Osteocyte (in vitro differentiated cells): ENCODE measurements at places on chromosomes 16 and 17.
A peak's percentile ranks its signal among the peaks of the same experiment; 100 is the strongest.

- DNase-seq, result no peak
Observed at GRCh38 chr16:73412416-73412815, 364.5 kb upstream of the ZFHX3 start.

GRCh38 chr17:76268015-76268749 is 3.0 kb downstream of the UBALD2 start:
- DNase-seq, result no peak

DNA sequence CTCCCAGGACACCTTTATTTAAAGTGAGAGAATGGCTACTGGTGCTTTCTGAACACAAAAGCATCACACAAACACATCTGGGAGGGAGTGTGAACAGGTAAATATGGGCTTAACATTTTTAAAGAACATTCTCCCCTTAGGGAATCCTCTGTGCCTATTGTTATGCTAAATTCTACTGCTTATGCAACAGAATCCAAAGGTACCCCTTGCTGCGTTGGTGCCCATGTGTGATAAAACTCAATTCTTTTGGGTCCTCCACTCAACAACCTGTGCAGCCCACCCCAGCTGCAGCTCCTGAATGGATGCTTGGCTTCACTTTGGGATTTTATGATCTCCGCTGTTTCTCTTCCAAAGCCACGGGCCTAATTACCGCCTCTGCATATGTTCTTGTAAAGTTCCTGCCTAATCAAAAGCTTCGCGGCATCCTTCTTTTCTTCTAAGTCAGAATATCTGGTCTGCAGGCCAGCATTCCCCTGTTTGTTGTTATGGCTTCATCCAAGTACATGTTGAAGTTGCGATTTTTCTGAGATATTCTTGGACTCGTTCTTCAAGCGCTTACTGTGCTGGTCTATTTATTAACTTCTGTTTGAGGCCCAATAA is 23.9 kb downstream of the RHBDL3 start:
- DNase-seq, result no peak

GRCh38 chr16:3058139-3059030 is 7.1 kb upstream of the IL32 start:
- no peak for DNase-seq

- DNase-seq, result no peak
Observed at GRCh38 chr17:55648086-55648485, 74.6 kb downstream of the TMEM100 start.

DNA sequence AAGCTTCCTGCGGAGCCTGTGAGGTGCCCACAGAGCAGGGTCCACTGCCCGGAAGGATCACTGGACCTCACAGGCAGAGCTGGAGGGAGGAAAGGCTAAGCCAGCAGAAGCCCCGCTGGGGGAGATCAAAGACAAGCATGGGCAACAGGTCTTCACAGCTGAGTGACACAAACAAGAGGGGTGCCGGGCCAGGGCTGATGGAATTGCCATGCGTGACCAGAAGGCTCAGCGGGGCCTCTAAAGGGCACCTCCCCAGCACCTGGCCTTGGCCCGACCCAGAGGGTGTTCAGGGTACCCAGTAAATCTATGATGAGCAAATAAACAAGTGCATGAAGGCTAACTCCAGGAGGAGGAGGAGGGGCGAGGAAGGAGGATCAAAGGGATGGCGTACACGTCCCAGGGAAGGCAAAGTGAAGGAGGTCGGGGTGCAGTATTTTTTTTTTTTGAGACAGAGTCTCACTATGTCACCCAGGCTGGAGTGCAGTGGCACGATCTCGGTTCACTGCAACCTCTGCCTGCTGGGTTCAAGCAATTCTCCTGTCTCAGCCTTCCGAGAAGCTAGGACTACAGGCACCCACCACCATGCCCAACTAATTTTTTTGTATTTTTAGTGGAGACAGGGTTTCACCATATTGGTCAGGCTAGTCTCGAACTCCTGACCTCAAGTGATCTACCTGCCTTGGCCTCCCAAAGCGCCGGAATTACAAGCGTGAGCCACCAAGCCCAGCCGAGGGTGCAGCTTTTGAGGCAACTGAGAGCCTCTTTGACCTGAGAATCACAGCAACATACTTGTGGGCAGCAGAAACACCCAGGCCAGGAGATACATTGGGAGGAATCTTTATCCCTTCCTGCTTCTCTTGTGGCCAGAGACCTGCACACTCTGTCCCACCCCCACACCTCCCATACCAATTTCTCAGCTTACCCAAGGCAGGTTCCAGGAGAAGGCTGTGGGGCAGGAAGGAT is 16.1 kb upstream of the EXOC7 start:
- no peak for DNase-seq

- no peak for DNase-seq
Observed at GRCh38 chr16:76201385-76201784, 75.8 kb upstream of the CNTNAP4 start.

DNA sequence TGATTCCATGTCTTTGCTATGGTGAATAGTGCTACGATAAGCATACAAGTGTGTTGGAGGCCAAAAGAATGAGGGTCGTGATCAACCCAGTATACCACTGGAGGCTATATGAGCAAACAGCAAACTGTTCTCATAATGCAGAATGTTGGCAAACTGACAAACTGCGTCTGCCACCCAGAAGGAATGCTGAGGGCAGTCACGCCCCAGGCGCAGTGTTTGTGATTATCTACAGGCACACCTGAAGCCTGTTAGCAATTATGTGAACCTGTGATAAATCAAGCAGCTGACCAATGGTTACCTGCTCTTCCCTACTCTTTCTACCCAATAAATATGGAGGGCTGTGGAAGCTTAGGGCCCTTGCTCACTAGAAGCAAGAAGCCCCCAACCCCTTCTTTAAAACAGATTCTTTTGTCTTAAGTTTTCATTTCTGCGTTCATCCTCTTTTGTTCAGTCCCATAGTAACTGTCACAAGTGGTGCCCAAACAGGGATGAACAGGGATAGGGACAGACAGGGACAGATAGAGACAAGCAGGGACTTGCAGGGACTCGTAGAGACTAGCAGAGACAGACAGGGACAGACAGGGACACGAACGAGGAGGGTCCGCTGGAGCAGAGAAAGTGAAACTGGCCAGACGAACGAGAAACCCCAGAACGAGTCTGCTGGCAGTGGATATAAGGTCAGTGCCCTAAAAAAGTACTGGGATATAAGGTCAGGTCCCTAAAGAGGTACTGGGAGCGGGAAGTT is 25.1 kb downstream of the CD300LG start:
- no peak for DNase-seq

- DNase-seq, result no peak
Observed at GRCh38 chr16:74892574-74893461, 92.1 kb downstream of the WDR59 start.

- DNase-seq, result no peak
Observed at GRCh38 chr16:53995378-53995777, 291.2 kb downstream of the IRX3 start.

- DNase-seq, result no peak
Observed at GRCh38 chr17:81927152-81927652, 333 bp downstream of the MAFG start.

DNA sequence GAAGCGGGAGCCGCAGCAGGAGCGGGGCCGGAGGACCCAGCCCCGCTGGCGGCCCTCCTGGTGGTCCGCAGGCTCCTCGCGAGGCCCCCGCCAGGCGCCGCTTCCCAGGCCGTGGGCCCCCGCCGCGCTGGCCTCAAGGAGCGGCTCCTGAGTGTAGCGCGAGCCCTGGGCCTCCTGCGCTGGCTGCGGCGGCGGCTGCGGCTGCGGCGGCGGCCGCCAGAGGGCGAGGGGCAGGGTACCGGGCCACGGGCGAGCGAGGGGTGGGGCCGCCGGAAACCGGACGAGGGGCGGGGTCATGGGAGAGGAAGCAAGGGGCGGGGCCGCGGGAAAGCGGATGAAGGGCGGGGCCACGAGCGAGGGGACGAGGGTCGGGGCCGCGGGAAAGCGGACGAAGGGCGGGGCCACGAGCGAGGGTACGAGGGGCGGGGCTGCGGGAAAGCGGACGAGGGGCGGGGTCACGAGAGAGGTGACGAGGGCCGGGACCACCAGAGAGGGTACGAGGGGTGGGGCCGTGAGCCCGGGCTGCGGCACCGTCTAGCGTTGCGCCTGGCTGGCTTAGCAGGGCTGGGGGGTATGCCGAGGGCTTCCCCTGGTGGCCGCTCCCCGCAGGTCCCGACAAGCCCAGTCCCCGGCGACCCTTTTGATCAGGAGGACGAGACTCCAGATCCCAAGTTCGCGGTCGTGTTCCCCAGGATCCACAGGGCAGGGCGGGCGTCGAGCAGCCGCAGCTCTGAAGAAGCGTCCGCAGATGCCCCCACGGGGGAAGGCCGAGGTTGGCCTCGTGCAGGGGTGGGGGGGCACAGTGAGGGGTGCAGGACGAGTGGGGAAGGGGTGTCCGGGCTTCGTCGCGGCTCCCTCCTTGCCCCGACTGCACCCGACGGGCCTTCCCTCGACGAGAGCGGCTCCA is 1.7 kb downstream of the MYO15B start:
- peak; percentile 97 for DNase-seq

DNA sequence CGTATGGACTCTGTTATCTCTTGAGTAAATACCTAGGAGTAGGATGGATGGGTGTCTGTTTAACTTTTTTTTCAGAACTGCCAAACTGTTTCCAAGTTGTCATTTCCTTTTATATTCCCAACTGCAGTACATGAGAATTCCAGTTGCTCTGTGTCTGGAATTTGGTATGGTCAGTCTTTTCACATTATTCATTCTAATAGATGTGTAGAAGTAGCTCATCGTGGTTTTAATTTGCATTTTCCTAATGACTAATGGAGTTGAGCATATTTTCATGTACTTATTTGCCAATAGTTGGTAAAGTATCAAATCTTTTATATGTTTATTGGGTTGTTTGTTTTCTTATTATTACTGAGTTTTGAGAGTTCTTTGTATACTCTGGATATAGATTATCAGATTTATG is 27.0 kb downstream of the MRTFB start:
- DNase-seq, result no peak

- no peak for DNase-seq
Observed at GRCh38 chr17:73410586-73411312, 98.9 kb upstream of the CDC42EP4 start.

GRCh38 chr16:31221357-31222160 is 4.6 kb upstream of the PYDC1 start:
- DNase-seq, result no peak

DNA sequence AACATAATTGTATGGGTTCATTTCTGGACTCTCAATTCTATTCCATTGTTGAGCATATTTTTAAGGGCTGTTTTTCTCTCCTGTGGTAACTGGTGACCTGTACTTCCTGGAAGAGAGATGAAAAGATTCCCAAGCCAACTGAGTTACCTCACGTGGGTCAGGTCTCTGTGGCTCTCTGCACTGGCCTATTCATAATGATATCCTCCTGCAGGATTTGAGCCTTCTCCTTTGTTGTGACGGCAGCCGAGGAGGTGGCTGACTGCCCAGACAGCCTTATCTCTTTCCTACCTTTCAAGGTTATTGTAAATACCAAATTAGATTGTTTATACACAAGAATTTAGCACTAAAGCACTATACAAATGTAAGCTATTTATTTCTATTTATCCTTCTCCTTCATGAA is 2.7 kb upstream of the ACE start:
- DNase-seq, result no peak

- no peak for DNase-seq
Observed at GRCh38 chr17:8952191-8952590, 13.3 kb downstream of the PIK3R5 start.

DNA sequence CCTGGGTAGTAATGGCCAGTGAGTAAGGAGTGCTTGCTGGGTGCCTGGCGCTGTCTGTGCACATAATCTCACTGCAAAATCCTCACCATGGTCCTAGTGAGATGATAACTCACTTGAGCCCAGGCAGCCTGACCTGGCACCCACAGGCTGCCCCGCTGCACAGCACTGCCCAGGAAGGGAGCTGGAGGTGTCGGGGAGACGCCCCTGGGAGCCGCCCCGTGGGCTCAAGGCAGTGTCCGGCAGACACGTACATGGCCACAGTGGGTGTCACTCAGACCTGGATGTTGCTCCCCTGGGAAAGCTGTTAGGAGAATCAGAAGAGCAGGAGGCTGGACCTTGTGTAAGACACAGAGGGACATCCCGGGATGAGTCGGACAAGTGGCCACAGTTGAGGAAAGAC is 44.2 kb downstream of the BEAN1 start:
- no peak for DNase-seq

DNA sequence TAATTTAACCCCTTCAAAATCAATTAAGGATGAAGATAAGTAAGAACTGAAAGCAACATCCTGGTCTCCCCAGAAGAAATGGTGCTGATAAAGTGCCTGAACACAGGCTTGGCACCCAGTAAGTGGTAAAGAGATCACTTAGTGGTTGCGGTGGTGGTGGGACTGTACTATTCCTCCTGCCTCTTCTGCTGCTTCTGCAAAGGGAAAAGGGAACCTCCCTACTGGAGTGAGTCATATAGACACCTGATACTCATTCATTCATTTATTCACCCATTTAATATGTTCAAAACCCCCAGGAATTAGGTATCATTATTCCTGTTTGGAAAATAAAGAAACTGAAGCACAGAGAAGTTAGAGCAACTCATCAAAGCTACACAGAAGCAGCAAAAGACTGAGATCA is 60.6 kb downstream of the CDYL2 start:
- DNase-seq, result no peak

- no peak for DNase-seq
Observed at GRCh38 chr16:21526923-21527807, 72.2 kb upstream of the METTL9 start.

GRCh38 chr17:45852535-45853297 is 8.0 kb downstream of the SPPL2C start:
- no peak for DNase-seq

- DNase-seq, result no peak
Observed at GRCh38 chr17:74759243-74759801, 10.9 kb downstream of the NHERF1 start.

DNA sequence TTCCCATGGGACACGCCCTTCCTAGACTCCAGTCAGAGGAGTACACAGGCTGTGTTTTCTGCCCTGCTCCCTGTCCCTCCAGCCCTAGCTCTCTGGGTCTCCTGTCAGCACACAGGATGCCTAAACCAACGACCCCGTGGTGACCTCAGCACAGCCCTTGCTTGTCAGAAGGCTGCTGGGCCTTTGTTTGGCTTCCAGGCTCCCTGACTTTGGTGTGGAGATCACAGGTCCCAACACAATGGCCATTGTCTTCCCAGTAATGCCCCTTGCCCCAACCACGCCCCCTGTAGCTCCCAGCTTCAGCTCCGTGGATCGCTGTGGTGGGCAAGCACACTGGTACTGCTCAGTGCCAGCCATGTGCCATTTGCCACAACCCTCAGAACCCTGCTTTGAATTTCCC is 15.0 kb downstream of the HNF1B start:
- no peak for DNase-seq

DNA sequence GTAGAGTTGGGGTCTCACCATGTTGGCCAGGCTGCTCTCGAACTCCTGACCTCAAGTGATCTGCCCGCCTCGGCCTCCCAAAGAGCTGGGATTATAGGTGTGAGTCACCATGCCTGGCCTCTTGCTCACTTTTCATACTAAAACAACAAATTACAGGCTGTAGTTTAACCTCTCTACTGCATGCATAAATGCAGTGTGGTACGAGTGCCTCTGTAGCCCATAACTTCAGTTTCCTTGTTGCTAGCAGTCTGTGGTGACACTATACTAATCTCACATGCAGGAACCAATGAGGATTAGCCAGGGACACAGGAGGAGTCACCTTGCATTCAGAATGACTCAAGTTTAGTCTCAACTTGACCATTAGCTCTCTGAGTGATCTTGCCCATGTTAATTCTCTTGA is 20.1 kb downstream of the HMOX2 start:
- no peak for DNase-seq
